CD4-positive, alpha-beta T cell (primary cell): ENCODE measurements at places on chromosomes 4 and X.

DNA sequence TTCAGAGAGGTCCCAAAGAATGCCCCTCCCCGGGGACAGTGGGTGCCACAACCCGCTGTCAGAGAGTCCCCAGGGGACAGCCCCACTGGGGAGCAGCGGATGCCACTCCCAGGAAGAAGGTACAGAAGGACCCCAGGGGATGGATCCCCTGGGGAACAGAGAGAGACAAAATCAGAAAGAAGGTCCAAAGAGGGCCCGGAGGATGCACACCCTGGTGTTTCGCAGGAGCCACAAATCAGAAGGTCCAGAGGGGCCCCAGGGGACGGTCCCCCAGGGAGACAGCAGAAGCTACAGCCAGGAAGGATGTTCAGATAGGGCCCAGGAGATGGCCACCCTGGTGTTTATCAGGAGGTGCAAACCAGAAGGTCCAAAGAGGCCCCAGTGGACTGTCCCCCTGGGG, 1.4 kb downstream of the TEX13D start:
- DNase-seq: no peak

DNA sequence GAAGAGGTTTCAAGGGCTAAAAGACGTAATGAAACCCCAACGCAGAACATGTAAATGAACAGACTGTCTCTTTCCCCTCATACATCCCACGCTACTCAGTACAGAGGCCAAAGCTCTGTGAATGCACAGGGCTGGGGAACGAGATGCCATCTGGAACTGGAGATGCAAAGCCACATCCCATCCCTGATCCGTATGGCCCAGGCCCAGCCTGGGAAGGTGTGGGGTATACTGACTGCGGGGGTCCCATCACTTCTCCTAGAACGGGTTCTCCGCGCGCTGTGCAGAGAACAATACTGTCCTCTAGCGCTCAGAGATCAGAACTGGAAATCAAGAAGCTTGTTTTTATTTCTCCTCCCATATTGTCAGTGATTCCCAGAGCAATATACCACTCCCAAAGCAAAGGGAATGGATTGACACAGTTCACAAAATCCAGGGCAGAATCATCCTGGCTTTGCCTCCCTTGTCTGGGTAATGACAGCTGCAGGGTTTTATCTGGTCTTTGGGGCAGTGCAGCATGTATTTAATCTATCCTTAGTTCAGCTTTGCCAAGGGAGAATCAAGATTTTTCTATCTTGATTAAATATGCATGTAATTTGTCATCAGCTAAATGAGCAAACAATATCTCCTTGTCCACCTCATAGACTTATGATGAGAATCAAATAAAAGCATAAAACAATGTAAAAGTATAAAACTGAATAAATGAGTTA, 47.3 kb upstream of the TLR3 start:
- no peak for DNase-seq

DNA sequence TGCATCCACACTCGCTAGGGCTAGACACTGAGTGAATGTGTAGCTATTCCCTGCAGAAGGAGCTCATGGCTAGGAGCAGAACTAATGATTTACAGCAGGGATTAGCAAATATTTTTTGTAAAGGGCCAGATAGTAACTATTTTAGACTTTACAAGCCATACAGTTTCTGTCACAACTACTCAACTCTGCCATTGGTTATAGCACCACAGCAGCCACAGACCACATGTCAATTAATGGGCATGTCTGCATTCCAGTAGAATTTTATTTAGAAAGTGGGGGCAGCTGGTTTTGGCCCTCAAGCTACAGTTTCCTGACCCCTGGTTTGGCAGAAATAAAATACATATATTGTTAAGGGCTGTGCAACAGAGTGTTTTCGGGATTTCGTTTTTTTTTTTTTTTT, 192.6 kb downstream of the FRMPD4 start:
- no peak for DNase-seq

GRCh38 chr4:25171201-25171865, 11.1 kb upstream of the SEPSECS start:
- no peak for DNase-seq

DNA sequence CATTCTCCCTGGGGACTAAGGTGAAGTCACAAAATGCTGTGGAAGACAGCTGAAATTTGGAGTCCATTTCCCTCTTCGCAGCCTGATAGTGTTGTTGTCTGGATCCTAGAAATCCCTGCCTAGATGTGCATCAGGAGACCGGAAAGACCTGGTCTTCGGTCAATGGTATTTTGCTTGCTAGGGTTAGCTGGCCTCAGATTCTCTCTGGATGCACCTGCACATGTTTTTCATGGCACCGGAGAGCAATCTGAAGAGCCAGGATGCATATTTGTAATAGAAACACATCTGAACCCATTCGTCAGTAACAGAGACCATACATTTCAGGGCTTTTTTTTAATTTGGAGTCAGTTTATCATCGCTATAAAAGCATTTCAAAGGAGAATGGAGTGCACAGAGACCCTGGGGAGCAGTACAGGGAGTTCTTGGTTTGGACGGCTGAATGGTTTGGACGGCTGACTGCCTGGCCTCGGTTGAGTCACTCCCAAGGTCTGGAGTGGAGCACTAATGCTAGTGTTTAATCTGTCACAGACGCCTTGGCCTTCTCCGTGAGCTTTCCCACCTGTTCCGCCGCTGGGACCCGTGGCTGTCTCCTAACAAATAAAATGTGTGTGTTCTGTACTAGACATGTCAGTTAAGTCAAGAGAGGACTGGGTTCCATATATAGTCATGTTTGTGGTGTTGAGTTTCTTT, 7.5 kb upstream of the PDLIM3 start:
- DNase-seq: no peak

- DNase-seq: peak; percentile 5
These were observed 3.1 kb downstream of the CXXC4 start for GRCh38 chr4:104491481-104492182.

DNA sequence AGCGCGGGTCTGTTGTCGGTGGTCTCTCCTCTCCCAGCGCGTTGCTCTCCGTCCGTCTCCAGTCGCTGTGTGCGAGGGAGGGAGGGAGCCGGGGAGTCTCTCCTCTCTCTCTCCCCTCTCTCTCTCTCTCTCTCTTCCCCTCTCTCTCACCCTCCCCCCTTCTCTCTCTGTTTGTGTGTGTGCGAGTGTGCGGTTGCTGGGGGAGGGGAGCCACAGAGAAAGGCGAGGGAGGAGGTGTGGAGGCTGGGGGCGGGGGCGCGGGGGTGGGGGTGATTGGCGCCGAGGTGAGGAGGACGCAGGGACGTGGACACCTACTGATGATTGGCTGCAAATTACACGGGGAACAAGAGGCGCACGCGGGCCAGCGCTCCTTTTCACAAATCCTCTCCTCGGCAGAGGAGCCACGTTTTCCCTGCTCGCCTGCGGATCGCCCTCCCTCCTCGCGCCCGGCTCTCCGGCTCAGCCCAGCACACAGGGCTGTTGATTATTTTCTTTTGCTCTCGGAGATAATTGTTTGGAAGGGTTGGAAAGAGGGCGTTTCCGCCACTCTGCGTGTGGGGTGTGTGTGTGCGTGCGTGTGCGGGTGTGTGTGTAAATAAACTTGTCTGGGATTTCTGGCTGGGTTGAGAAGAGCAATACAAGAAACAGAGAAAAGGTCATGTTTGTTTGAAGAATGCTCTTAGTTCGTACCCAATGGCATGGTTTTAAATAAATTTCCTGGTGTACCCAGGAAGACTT, at the start of gene CXXC4:
Gene CXXC4, minus strand, starts transcription at position 73 of the 738 bp plus-strand sequence. CDS start 3,092 bp downstream, outside the sequence.
- no peak for DNase-seq

DNA sequence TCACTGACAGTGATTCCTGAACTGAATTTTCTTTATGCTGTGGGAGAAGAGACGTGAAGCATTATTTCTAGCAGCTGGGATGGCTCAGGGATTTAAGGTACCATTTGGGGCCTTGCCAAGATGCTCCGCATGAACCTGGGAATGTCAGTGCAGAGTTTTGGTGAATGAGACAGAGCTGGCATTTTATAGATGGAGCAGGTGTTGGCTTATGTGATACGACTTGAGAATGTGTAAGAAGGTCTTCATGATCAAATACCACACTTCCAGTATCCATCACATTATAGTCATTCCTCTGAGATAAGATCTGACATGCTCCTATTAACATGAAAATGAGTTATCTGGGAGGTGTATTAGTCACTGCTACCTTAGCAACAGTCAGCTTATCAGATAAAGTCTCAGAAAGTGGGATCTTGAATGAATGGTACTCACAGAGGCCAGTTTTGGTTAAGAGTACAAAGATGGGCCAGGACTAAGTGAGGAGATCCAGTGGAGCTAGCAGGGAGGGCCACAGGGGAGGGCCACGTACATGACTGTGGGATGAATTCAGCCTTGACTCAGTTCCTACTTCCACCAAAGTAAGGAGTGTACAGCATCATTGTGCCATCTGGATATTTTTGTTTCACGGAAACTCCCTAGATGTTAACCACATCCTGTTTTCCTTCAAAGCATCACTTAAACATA, 116.7 kb downstream of the SPCS3 start:
- no peak for DNase-seq

GRCh38 chr4:56958111-56958517, 19.3 kb downstream of the NOA1 start:
- no peak for DNase-seq

- no peak for DNase-seq
These were observed at the start of gene SH3D19 for GRCh38 chr4:151325111-151325948. Gene SH3D19 (minus strand): TSS chr4:151325605. CDS start chr4:151325352, 253 bp downstream.

- no peak for DNase-seq
These were observed 3.2 kb upstream of the XKRX start for GRCh38 chrX:100931925-100932285.

- no peak for DNase-seq
These were observed 100.8 kb upstream of the MSX1 start for GRCh38 chr4:4758681-4759080.

DNA sequence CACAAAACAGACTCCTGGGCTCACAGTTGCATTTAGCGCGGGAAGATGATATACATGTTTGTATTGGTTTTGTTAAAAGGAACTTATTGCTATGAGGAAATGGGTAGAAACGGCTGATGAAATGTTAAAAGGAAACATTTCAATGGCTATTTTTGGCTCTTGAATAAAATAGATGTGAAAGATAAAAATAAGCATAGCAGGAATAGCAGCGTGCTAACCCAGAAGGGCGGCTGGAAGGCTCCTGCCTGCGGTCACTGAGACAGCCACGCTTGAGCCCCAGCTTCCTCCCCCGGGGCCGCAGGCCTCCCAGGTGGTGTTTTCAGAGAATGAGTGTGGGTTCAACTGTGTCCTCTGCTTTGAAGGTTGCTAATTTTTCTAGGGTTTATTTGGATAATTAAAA, 35.0 kb upstream of the CLCN4 start:
- no peak for DNase-seq

DNA sequence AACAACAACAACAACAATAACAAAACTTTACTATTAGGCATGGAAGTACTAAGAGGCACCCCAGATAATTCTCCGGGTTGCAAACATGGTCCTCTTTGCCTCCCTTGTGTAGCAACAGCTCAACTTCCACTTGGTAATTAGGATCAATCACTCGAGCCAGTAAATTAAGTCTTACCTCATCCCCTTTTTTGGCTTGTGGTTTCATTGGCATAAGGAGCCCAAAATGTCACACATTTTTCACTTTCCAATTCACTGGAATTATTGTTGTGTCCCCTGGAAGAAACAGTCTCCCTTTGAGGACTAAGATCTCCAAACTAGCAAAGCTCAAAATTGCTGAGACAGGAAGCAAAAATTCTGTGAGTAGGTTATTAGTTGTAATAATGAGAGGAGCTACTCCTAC, 49.2 kb upstream of the HSD17B10 start:
- no peak for DNase-seq

- DNase-seq: no peak
These were observed 41.9 kb downstream of the HADH start for GRCh38 chr4:108031427-108032083.

GRCh38 chr4:150315175-150315574, 236.9 kb downstream of the DCLK2 start:
- no peak for DNase-seq

DNA sequence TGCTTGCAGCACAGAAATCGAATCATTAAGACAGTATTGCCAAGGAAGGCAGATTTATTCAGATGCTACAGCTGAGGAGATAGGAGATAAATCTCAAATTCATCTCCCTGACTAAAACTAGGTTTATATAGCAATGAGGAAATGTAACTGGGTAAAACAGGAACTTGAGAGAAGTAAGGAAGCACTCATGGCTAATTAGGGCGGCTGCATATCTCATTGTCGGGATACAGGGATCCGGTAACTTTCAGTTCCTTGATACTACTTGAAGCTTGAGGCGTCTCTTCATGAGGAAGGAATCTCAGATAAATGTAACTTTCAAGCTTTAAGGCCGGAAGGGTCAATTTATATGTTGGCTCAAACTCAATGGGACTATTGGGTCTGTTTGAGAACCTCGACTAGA, 129.2 kb upstream of the WDR1 start:
- DNase-seq: no peak

DNA sequence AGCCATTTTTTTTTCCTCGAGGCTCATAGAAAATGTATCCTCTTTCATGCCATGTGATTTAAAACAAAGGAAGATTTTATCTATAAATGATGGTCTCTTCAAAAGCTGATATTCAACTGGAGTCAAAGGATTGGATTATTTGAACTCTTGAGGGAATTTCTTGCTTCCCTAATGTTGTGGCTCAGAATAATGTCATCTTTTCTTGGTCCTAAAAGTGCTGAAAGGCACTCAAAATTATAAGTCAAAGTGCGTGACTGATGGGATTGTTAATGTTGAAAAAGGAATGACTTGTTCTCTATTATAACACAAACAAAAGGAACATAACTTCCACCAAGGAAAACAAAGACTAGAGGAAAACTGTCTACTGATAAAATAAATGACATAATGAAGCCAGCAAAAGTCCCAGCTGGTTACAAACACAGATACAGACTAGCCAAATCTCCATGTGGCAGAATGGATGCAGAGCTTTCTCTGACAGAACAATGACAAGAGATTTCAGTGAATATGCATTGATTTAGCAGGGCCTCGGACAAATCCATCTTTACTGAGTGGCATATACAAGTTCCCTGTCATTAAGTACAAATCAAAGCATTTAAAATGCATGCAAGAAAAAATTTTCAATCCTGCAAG, 552.6 kb downstream of the GBA3 start:
- no peak for DNase-seq

DNA sequence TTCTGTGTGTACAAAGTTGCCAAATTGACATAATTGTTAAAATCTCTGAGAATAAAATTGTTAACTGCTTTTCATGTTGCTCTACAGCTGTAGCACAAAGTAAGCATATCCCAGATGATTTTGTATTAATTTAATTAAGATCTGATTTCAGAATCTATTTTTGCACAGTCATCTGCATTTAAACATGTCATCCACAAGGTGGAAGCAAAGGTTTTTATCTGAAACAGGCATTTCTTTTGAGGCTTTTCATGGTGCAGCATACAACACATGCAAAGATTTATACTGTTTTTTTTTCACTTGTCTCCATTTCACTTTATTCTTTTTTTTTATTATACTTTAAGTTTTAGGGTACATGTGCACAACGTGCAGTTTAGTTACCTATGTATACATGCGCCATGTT, 51.2 kb downstream of the GC start:
- no peak for DNase-seq

DNA sequence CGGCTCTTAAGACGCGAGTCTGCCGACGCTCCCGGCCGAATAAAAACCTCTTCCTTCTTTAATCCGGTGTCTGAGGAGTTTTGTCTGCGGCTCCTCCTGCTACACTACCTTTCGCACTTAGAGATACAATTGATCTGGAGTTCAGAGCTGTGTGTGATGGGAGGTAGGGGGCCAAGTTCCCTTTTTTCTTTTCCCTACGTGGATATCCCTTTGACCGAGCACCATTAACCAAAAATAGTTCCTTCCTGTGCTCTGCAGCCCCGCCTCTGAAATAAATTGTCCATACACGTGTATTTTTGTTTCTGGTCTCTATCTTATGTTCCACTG, 555 bp upstream of the PGM2 start:
- DNase-seq: no peak

GRCh38 chr4:152735396-152735859, 44.1 kb downstream of the TIGD4 start:
- DNase-seq: no peak
